NCI-H345 (cell line): ENCODE measurements at places on chromosomes 6 and 20.

DNA sequence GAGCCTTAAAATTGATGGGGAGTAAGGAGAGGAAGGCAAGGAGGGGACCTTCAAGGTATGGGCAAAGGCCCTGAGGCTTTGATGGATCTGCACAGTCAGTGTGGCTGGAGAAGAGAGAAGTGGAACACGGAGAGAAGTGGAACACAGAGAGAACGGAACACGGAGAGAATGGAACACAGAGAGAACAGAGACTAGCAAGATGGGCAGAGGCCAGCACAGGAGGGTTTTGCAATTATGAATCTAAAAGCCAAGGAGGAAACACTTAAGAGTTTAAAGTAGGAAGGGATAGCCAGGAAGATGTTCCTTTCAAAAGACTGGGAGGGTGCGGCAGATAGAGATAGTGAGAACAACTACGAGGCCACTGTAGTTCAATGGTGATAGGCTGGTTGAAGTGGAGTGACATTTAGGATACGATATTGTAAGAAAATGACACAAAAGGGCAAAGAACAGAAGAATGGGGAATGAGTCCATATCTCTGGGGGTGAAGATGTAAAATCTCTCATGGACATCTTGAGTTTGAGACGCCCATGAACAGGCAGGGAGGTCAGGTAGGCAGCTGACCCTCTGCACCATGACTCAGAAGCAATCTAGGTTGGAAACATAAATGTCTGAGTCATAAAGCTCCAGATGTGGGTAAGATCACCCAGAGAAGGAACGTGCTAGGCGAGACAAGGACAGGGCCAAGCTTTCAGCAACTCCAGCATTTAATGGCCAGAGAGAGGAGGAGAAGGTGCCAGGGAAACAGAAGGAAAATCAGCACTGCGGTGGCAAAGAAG, 25.4 kb downstream of the ZMYND8 start:
- DNase-seq = no peak

DNA sequence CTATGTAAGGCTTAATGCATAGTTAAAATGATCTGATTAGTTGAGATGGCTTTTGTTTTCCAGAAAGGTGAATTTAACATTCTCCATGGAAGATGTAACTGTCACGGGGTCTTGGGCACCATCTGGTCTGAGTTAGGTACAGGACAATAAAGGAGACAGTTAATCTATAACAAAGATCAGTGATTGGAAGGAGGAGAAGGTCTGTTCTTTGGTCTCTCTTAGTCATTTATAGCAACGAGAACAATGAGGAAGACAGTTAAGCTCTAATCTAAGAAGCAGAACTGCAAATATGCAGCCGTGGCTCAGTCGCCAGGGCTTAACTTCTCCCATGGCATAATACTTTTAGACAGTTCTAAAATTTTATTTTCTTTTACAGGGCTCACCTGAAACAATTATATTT, 405.5 kb upstream of the SULF2 start:
- no peak for DNase-seq

GRCh38 chr6:97151601-97152000, 131.4 kb downstream of the MMS22L start:
- no peak for DNase-seq

GRCh38 chr6:88895911-88896310, 67.5 kb downstream of the RNGTT start:
- DNase-seq = no peak

GRCh38 chr20:44360221-44360620, 4.7 kb downstream of the HNF4A start:
- no peak for DNase-seq

DNA sequence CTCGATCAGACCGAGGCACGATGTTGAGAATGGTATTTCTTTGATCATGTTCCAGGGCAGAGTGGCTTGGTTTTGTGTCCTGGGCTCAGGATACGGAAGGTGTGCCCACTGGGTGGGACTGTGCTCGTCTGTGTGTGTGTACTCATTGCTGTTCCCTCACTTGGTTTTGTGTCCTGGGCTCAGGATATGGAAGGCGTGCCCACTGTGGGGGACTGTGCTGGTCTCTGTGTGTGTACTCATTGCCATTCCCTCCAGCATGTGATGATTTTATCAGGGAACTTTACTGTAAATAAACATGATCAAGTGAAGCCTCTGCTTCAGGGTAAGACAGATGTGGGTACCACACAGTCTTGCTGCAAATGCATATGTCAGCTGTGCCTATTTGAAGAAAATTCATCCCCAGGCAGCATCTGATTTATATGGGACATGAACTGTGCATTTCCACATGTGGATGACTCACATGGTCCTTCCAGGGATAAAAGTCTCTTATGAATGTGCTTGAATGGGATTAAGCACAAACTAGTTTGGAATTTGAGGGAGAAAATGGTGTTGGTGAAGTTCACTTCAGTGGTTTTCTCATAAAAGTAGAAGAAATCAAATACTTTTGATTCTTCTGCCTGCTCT, 274.3 kb downstream of the QKI start:
- no peak for DNase-seq

GRCh38 chr6:1724124-1724523, 114.4 kb downstream of the FOXC1 start:
- DNase-seq = peak; percentile 49

- DNase-seq = no peak
Measured at GRCh38 chr20:62123450-62124118, 1.3 kb downstream of the LSM14B start.

GRCh38 chr6:16635291-16635809, 125.9 kb downstream of the ATXN1 start:
- DNase-seq = no peak

DNA sequence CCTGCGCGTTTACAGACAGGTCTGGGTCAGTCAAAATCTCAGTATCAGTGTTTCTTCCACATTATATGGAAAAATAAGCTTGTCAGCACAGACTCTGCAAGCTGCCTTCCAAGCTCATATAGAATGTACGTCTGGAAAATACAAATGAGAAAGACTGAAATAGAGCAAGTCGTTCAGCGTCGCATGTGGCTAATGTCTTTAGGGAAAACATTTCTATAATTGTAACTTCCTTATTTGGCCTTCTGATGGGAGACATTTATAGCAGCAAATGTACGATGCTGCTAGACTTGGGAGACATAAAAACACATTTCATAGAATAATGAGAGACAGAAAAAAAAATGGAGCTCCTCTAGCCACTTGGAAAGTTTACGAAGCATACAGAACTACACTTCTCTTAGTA, 122.2 kb downstream of the KIF16B start:
- DNase-seq = no peak

DNA sequence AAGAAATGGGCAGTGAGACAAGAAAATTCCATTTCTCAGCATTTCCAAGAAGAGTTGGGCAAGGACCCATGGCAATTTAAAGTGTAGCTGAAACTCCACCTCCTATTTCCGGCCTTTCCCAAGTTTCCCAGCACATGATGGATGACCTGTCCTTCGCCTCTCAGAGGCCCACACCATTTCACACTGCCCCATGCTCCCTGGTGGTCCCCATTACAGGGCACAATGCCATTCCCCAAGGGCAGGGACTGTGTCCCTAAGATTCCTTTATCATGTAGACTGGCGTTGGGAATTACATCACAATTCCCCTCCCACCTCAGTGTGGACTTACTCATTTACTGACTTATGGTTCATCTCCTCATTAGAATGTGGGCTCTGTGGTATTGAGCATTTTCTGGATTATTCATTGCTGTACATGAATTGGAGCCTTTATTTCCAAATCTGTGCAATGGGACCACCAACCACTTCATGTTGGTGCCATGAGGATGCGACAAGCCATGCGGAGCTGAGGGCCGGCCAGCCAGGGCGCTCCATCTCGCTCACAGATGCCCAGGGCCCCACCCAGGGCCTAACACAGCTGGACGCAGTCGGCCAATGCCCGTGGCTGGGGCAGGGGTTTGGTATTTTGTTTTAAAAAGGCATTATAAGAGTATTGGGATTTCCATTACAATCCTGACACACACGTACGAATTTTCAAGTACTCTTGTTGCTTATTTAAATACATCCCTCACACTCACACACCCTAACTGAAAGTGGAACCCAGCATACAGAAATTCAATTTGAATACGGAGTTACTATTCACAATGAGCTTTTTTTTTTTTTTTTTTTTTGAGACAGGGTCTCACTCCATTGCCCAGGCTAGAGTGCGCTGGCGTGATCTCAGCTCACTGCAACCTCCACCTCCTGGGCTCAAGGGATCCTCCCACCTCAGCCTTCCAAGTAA, 5.4 kb downstream of the ACSS1 start:
- DNase-seq = no peak
